Hematopoietic multipotent progenitor cell treated with erythropoietin and hydrocortisone succinate and interleukin-3 and kit ligand, for 8 days (in vitro differentiated cells): ENCODE measurements at places on chromosomes 6 and 20.

GRCh38 chr20:48025051-48025515 lies 239.8 kb upstream of the SULF2 start:
- no peak for DNase-seq

GRCh38 chr20:6075428-6076219 lies 21.8 kb upstream of the LRRN4 start:
- peak; percentile 59 for DNase-seq

GRCh38 chr20:17522528-17522927 lies 8.7 kb downstream of the BFSP1 start:
- no peak for DNase-seq

GRCh38 chr6:158312165-158312564 lies at the start of gene TULP4:
TULP4 (plus strand) TSS chr6:158312465; CDS start chr6:158314017, 1,552 bp downstream.
- DNase-seq: no peak

GRCh38 chr6:89941763-89942497 lies 47.7 kb downstream of the GJA10 start:
- no peak for DNase-seq

DNA sequence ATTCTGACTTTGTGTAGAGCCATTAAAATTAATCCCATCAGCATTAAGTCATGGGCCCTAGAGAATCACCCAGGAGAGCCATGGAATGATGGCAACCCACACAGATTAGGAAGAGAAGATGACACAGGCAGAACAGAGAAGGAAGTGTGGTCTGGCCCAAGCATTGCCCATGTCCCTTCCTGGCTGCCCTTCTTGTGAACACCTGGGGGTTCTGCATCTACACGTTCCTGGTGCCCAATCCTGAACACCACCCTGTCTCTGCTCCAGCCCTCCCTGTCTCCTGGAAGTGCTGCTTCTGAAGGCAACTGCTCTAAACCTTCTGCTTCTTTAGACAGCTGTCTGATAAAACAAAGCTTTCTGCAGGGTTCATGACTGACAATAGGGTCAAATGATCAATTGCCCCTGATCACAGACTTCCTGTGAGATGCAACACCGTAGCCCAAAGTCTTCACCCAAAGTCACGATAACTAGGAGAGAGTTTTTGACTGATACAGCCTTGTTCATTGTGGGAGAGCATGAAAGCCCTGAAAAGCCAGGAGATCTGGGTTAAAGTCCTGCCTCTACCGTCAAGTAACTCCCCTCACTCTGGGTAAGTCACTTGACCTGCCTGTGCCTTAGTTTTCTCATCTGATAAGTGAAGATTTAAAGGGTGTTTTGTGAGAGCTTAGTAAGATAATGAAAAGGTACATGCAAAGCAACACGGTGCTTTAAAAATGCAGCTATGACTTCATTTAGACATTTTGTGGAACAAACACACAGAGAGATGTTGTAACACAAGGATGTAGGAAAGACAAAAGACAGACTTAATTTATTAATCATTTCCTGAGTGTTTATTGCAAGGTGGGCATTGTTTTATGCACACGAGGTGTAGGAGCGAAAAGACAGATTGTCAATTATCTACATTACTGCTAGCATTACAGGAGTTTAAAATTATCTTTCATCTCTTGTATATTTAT lies 291.2 kb upstream of the STXBP5 start:
- peak; percentile 37 for DNase-seq

DNA sequence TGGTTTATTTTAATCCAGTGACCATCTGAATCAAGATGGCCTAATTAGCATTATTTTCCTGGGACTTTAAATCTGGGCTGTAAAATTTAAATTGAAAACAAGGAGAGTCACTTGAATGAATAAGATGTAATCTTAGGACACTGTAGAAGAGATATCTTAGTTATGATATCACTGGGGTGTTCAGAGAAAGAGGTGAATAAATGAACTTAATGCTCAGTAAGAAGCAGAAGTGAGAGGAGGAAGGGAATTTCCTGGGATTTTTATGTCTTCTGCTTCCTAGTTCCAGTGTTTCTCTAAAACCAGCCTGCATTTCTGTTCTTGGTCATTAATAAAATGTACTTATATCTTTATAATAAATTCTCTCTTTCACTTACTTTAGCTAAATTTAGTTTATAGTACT lies 136.8 kb upstream of the PTPRK start:
- no peak for DNase-seq

GRCh38 chr6:5302995-5303622 lies 41.8 kb downstream of the FARS2 start:
- DNase-seq: peak; percentile 34
